ENCODE measurements at places on chromosomes 1 and 21. TPM values are rescaled to one million over a fixed set of nuclear protein-coding genes. Genes with fewer than 3 reads are reported as not detected.

DNA sequence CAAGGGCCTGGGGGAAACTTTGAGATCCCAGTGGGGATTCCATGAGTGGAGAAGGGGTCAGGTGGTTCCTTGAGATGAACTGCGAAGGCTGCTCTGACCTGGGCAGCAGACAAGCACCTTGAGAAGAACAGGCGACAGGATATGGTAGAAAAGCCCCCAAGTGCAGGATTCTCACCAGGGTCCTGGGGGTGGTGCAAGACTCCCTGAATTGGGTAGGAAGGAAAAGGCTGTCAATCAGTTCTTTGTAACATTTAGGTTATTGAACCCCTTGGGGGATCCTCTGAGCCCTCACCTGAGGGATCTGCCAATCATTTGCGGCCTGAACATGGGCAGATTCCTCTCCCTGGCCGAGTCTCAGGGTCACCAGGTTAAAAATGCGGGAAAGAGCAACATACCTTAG is 2.4 kb upstream of the PRAMEF12 start:
- no peaks in the 10 kb centered on the region for H3K36me3 ChIP-seq
- no peak for DNase-seq
- H3K27ac ChIP-seq, result no peak overlapping the region
- no peaks in the 10 kb centered on the region for H3K4me1 ChIP-seq

DNA sequence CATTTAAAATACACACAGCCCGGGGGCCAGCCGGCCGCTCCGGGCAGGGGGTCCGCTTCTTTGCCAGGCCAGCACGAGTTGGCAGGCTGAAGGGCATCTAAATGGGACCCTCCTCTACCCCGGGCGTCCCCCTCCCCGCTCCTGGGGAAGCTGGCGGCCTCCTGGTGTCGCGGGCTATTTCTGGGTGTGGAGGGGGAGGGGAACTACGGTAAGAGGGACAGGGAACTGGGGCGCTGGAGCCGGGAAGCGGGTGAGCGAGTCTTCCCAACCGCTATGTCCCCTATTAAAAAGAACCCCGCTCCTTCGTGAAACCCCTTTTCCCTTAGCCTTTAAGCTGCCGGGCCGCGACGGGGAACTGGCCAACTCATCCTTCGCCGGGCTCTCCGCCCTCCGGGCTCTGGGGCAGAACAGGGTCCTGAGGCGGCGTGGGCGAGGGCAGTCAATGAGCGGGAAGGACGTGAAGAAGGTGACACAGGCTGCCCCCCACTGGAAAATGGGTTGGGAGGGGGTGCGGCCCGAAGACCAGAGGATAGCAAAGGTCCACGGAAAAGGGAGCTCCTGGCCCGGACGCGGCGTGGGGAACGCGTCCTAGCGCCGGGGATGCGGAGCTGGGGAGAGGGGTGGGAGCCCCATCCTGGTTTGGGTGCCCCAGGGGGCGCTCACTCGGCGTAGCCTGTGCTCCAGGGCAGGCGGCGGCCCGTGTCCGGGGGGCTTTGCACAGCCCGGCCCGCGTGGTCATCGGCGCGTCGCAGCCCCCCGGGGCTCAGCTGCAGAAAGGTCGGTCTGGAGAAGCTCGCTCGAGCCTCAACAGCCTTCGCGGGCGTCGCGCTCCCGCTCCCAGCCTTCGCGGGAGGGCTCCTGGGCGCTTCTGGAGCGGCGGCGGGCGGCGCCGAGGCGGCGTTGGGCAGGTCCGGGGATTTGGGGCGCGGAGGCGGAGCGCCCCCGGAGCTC is 544 bp downstream of the PPM1J start:
- H3K27me3 ChIP-seq, result no peaks in the 10 kb centered on the region
- peak overlapping the region; percentile 68 for H3K27ac ChIP-seq
- H3K36me3 ChIP-seq, result no peaks in the 10 kb centered on the region
- peak overlapping the region; percentile 60 for H3K4me3 ChIP-seq
- peaks cover 15% of the 10 kb centered on the region for H3K4me1 ChIP-seq

DNA sequence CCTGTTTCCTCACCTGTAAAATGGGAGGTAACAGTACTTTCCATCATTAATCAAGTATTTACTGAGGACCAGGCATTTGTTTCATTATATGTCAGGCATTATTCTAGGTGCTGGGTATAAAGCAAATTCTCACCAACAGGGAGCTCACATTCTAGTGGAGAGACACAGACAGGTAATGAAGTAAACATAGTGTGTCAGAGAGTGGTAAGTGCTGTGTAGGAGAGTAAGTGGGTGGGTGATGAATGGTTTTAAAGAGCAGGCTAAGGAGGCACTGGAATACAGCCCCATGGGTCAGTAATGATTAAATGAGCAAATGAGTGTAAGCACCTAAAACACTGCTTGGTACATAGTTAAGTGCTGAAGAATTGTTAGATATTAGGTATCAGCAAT is 60.4 kb downstream of the DNTTIP2 start:
- no peak overlapping the region for H3K4me3 ChIP-seq
- H3K27me3 ChIP-seq, result no peaks in the 10 kb centered on the region
- DNase-seq, result no peak
- H3K27ac ChIP-seq, result no peak overlapping the region

DNA sequence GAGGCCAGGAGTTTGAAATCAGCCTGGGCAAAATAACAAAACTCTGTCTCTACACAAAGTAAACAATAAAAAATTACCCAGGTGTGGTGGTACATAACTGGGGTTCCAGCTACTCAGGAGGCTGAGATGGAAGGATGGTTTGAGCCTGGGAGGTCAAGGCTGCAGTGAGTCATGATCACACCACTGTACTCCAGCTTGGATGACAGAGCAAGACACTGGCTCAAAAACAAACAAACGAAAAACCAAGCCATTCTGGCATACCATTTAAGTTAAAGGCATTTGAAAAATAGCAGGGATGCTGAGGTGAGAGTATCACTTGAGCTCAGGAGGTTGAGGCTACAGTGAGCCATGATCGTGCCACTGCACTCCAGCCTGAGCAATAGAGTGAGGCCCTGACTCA is 5.3 kb upstream of the ALDH9A1 start:
- no peak overlapping the region for H3K27ac ChIP-seq
- DNase-seq, result no peak
- H3K4me3 ChIP-seq, result no peak overlapping the region
- no peaks in the 10 kb centered on the region for H3K4me1 ChIP-seq
- H3K36me3 ChIP-seq, result no peaks in the 10 kb centered on the region
- H3K27me3 ChIP-seq, result no peaks in the 10 kb centered on the region

DNA sequence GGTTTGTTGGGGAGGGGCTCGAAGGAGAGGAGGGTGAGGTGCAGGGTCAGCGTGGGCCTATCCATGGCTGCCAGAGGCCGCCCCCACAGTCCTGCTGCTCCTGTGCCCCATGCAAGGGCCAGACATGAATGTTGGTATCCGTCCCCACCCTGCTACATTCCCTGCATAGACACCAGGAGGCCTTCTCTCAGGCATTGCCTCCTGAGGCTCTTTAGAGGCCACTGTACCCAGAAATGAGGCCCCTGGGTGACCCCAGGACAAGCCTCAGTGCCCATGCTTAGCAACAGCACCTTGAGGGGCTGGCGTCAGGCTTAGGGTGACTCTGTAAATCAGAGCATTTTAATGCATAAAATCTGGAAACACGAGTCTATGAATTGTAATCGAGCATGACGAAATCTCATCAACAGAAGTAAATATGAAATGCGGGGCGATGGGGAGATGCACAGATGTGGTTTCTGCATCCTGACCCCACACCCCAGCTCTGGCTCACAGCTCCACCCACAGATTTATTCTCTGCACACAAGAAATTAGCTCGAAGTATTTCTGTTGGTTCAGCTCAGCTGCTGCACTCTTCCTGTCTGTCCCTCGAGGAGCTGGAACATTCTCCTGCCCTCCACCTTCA is 124.0 kb upstream of the CSF3R start:
- DNase-seq, result no peak
- no peaks in the 10 kb centered on the region for H3K36me3 ChIP-seq
- no peaks in the 10 kb centered on the region for H3K27me3 ChIP-seq
- no peak overlapping the region for H3K4me3 ChIP-seq
- no peak overlapping the region for H3K27ac ChIP-seq

DNA sequence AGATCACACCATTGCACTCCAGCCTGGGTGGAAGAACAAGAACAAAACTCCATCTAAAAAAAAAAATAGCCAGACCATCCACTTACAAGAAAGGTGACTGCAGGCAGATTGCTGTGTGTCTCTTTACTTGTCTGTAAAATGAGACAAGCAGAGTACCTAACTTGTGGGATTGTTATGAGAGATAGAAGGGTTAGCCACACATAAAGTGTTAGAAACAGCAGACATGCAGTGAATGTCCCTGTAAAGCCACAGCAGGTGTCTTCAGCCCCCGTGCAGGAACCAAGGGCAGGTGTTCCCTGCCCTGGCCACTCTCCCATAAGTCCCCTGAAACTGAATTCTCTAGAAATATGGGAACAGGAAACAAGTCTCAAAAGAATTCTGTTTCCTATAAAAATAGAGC is 40.8 kb upstream of the EFHD2 start:
- no peaks in the 10 kb centered on the region for H3K27me3 ChIP-seq
- H3K4me1 ChIP-seq, result peaks cover 29% of the 10 kb centered on the region
- no peak for DNase-seq
- no peak overlapping the region for H3K4me3 ChIP-seq
- H3K27ac ChIP-seq, result no peak overlapping the region
- H3K36me3 ChIP-seq, result no peaks in the 10 kb centered on the region

- H3K27me3 ChIP-seq, result no peaks in the 10 kb centered on the region
- no peaks in the 10 kb centered on the region for H3K36me3 ChIP-seq
- peak overlapping the region; percentile 51 for H3K27ac ChIP-seq
Measured at GRCh38 chr1:14964711-14965055, 188.9 kb upstream of the TMEM51 start.

The FALEC gene
- not detected for total RNA-seq

The MAEL gene
- 181 TPM for total RNA-seq

The FCGR3A gene
- 5.5 TPM for total RNA-seq

The GLIS1 gene
- total RNA-seq, result 3.8 TPM

All from testis (tissue), 5 donors.